ENCODE measurements at places on chromosomes 6 and 20.

DNA sequence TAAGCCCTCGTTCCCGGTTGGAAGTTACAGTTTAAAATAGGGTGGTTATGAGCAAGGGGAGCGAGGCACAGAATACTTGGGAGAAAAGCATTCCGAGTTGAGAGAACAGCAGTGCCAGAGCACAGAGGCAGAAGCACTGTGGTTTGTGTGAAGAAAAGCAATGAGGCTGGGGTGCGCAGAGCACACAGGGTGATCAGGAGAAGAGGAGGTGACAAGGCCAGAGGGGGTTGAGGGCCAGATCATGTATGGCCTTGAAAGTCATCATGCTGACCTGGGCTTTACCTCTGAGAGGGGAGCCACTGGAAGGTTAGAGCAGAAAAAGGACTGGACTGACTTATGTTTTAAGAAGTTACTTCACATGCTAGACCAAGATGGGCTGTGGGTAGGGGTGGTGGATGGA is 3.5 kb upstream of the BTN3A2 start:
- no peak for DNase-seq

DNA sequence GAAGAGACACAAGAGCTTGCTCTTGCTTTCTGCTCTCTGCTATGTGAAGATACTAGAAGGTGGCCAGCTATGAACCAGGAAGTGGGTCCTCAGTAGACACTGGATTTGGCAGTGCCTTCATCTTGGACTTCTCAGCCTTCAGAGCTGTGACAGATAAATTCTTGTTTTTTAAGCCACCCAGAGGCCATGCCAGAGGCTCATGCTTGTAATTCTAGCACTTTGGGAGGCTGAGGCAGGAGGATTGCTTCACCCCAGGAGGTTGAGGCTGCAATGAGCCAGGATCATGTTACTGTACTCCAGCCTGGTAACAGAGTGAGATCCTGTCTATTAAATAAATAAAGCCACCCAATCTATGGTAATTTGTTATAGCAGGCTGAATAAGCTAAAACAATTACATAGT is 185.5 kb upstream of the SALL4 start:
- DNase-seq = no peak

DNA sequence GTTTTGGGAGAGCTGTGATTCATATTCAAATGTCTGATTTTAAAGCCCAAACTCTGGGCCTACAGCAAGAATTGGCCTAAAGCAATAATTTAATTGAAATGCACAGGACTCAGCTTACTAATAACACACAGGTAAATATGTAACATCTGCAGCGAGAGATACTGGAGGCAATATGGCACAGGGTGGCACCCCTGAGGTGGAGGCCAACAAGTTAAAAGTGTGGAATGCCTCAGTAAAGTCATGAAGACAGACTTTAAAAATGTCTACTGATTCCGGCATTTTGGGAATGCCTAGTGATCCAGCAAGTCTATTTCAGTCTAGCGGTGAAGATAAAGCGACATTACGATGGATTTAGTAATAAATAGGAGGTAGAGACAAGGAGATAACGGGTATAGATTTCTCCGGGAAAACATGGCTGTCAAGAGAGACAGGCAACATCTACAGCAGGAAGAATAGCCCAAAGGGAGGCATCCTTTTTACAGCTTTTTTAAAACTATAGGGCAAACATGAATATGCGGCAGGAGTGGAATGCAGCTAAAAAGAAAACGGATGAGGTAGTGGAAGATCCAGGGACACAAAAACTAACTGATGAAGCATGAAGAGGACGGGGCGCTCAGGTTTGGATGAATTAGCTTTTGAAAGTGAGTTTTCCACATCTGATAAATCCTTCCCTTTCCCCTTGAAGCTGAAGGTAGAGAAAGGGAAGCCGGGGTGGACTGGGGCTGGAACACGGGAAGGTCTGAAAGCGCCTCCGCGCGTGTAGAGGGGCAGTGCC is 1.2 kb downstream of the NANP start:
- no peak for DNase-seq

- no peak for DNase-seq
Measured at GRCh38 chr6:116764961-116765841, at the start of gene FAM162B. Gene FAM162B, minus strand, starts transcription at chr6:116765719. Its CDS starts 143 bp downstream, at chr6:116765576.

DNA sequence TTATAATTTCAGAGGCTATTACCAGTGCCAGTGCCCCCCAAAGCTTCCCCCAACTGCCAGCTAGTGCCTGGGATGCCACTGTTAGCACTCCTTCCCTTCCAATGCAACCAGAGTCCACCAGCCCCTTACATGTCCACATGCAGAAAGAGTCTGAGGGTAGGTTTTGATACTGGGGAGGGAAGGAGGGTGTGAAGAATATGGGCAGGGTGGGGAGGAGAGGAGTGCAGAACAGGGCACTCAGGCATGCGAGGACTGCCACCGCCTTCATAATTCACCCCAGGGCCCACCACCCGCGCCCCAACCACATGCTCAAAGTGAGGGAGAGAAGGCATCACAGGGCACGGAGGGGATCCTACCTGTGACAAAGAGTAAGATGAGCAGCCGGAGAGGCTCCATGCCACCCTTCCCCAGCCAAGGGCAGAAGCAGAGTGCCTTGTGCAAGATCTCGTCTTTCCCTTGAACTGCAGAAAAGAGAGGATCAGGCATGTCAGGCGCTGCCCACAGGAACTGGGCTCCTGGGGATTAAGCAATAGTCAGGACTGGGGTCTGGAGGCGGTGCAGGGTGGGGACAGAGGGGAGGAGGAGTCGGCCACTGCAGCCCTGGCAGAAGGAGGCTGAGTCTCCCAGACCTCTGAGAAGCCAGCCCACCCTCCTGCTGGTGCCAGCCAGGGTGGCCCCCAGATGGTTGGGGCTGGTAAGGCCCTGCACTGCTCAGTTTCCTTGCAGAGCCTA is at the start of gene TREM2:
Gene TREM2 (minus strand): TSS at position 430 of the 732 bp plus-strand sequence. CDS start 34 bp downstream, at position 396.
- no peak for DNase-seq

DNA sequence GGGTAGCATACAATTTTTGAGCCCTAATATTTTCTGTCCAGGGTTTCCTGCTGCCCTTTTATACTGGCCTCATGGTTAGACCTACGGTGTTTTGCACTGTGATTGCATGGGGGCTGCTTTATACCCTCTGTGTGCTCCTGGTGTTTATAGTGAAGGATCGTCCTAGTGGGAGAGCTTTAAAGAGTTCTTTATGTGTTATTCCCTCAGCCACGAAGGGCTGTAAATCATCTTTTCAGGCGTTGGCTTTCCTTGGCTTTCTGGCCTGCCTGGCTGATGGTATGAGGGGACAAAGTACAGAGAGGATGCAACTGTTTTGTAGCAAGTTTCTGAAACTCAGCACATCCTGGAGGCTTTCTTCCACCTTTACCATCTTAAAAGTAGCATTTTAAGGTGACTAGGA is 464.3 kb downstream of the EPM2A start:
- DNase-seq = no peak

GRCh38 chr20:62728028-62728780 is 19.6 kb downstream of the NTSR1 start:
- no peak for DNase-seq

- no peak for DNase-seq
Measured at GRCh38 chr20:20095114-20095872, 43.0 kb downstream of the CFAP61 start.

GRCh38 chr6:18845896-18846295 is 458.7 kb downstream of the RNF144B start:
- DNase-seq = no peak

- no peak for DNase-seq
Measured at GRCh38 chr20:4161401-4162251, 146.3 kb upstream of the RNF24 start.

GRCh38 chr6:34074064-34074742 is 71.7 kb downstream of the GRM4 start:
- no peak for DNase-seq

GRCh38 chr6:47741807-47742206 is 40.0 kb upstream of the OPN5 start:
- DNase-seq = no peak

- DNase-seq = no peak
Measured at GRCh38 chr6:113623129-113623528, 234.0 kb upstream of the MARCKS start.

DNA sequence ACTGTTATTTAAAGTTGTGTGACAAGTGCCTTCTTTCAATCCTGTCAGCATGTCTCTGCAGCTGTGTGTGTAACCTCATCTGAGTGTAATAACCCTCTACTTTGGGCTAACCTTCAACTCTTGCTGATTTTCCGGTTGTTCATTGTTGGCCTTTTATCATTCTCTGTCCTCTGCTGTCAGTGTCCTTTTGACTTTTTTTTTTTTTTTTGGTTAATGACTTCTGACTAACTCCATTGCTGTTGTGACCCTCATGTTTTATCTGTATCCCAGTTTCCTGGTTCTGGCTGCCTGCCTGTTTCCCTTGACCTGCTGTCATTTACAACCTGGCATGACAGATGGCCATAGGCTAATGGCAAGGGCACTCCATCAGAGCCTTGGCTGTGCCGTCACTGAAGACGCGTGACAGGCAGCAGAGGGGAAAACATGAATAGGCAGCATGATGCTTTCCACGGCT is 145.7 kb upstream of the MAN1A1 start:
- DNase-seq = no peak

GRCh38 chr6:22917344-22917743 is 348.0 kb downstream of the HDGFL1 start:
- DNase-seq = no peak

DNA sequence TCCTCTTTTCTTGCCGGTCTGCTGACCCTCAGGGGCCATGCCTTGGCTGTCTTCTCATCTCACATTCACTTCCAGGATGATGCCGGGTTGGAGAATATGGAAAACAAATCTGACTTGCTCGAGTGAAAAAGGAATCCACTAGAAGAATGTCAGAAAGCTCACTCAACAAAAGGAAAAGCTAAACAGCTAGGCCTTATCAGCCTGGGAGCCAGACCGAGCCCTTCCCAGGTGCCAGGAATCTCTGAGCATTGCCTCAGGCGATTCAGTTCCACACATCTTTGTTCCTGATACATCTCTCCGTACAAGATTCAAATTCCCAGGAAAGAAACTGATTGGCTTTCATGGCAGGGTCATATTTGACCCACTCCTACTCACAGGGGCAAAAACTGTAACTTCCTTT is 9.2 kb upstream of the OSER1 start:
- no peak for DNase-seq

DNA sequence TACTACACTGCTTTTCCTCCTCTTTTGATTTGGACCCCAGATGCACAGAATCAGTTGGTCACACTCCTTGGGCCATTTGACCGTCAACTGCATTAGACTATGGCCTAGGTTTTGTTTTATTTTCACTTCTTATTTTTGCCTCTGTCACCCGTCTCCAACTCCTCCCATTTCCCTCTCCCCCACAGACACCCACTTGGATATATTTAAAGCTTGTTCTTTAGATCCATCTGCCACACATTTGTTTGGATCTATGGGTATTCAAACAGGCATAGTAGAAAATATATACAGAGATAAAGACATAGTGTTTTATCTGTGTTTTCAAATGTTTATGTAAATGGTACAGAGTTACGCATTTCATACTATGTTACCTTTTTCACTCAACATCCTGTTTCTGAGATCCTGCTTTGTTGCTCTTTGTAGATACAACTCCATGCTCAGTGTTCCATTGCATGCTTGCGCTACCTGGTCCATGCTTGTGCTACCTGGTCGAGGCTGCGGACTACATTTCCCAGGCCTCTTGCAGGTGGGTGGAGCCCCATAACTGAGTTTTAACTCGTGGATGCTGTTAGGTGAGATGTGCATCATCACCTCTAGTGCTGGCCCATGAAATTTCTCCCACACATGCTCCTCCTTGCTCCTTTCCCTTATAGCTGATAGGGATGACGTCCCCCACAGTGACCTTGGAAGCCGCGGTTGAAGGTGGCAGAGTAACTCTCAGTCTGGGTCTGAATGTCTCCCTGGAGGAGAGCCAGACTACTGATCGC is 11.5 kb upstream of the PREX1 start:
- no peak for DNase-seq

- no peak for DNase-seq
Measured at GRCh38 chr6:146636481-146636880, 37.7 kb downstream of the ADGB start.

- DNase-seq = no peak
Measured at GRCh38 chr20:43043887-43044286, 145.8 kb downstream of the PTPRT start.

DNA sequence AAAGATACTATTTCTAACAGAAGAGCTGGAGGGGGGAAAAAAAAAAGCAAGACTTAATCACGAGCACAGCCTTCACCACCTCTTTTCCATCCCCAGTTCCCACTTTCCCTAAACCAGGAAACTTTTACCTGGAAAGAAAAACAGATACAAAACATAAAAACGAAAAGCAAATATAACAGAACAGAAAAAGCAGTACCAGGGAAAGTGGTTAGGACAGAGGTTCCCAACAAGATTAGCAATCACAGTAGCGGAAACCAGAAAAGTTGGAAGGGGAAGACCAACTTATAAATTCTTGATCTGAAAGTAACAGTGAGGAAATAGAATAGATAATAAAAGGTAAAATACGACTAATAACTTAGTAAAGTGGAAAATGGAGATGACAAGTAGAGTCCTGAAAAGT is 1.2 kb downstream of the DDX39B start:
- no peak for DNase-seq

DNA sequence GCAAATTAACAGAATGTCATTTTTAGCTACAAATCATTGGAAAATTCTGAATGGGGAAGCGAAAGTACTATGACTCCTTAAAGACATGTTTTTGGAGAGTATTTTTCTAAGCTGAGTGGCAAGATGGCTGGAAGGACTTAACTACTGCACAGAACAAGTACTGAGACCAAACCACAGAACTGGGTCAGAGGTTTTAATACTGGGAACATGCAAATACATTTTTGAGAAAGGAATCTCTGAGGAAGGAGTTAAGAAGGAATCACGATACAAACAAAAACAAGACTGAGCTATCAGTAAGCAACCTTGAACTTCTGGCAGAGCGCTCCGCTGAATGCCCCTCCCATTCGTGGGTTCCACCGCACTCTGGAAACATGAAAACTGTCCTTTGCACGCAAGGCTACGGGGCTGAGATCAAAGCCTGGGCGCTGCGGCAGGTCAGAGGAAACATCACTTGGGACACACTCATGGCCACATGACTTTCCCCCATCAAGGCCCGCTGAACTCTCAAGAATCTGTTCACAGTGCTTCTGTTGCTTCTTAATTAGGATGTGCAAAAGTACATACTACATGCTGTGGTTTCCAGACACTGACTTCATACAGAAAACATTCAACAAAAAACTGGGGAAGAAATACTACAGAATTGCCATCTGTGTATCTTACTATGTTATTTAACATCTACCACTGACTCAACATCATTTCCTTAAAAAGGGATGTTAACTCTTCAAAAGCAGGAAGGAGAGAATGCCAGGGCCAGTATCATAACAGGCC is 27.8 kb downstream of the SLC23A2 start:
- DNase-seq = no peak

- no peak for DNase-seq
Measured at GRCh38 chr20:49969234-49969633, 13.5 kb upstream of the SNAI1 start.

Data from NCI-H187 treated with DMSO at 0.1 percent for 48 hours (cell line).